ENCODE measurements at places on chromosomes 1 and 21.

- DNase-seq, result no peak
Observed at GRCh38 chr1:198086051-198086745, 70.6 kb upstream of the NEK7 start.

DNA sequence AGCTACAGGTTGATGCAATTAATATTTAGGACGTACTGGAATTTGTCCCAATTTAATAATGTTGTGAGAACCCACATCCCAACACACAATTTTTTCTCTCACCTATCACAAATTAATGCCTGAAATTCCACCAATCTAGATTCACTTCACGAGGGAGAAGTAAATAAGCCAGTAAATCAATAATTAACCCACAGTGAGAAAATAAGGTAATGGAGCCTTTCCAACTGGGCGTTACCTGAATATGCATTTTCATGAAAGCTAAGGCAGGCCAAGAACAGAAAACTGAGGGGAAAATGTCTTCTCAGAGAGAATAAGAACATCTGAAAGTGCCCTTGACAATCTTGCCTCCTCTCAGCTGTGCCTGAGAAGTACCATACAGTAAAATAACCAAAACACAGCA lies 240.8 kb upstream of the NR5A2 start:
- no peak for DNase-seq

DNA sequence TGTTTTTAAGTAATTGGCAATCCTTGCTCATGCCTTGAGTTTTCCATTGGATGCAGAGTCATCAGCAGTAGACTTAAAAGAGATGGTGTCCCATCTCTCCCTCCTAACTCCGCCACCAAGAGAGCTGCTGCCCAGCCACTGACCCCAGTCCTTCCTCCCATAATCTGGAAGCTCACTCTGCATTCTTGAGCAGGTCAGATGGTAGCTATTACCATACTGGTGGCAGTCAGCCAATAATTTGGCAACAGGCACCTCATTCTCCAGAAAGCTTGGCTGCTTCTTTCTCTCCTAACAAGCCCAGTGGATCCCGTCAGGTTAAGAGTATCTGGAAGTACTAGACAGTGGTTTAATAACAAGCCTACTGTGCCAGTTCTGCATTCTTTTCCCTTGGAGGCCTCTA lies 272.1 kb downstream of the ZNF648 start:
- DNase-seq, result no peak

DNA sequence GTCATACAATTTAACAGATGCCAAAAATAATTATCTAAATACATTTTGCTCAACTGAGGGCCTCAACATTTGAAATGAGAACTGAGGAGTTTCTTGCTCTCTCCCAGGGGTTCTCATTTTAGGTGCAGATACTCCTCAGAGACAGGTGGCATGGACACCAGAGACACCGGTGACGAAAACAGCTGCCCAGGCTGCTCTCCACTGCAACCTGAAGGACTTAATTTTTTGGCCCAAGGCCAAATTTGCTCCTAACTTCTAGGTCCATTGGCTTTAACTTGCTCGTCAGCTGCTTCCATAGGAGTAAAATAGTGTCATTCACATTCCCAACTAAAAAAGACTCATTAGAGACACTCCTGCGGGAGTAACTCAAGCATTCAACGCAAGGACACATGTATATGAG lies 87.0 kb downstream of the NRIP1 start:
- no peak for DNase-seq

DNA sequence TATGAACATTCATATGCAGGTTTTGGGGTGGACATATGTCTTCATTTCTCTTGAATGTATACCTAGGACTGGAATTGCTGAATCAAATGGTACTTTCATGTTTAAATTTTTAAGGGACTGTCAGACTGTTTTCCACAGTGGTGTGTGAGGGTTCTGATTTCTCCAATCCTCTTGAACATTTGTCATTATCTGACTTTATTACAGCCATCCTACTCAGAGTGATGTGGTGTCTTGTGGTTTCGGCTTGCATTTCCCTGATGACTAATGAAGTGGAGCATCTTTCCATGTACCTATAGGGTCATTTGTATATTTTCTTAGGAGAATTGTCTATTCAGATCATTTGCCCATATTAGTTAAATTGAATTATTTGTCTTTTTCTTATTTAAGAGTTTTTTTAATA lies 35.4 kb upstream of the ZNF281 start:
- DNase-seq, result no peak

DNA sequence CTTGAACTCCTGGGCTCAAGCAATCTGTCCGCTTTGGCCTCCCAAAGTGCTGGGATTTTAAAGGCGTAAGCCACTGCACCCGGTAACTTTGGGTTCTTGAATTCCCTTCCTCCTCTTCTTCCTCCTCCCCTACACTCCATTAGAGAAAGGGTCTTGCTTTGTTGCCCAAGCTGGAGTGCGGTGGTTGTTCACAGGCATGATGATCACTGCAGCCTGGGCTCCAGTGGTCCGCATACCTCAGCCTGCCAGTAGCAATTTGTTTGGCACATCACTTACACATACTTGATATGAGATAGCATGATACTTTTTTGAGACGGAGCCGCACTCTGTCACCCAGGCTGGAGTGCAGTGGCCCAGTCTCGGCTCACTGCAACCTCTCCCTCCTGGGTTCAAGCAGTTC lies 2.2 kb downstream of the DEGS1 start:
- DNase-seq, result no peak

DNA sequence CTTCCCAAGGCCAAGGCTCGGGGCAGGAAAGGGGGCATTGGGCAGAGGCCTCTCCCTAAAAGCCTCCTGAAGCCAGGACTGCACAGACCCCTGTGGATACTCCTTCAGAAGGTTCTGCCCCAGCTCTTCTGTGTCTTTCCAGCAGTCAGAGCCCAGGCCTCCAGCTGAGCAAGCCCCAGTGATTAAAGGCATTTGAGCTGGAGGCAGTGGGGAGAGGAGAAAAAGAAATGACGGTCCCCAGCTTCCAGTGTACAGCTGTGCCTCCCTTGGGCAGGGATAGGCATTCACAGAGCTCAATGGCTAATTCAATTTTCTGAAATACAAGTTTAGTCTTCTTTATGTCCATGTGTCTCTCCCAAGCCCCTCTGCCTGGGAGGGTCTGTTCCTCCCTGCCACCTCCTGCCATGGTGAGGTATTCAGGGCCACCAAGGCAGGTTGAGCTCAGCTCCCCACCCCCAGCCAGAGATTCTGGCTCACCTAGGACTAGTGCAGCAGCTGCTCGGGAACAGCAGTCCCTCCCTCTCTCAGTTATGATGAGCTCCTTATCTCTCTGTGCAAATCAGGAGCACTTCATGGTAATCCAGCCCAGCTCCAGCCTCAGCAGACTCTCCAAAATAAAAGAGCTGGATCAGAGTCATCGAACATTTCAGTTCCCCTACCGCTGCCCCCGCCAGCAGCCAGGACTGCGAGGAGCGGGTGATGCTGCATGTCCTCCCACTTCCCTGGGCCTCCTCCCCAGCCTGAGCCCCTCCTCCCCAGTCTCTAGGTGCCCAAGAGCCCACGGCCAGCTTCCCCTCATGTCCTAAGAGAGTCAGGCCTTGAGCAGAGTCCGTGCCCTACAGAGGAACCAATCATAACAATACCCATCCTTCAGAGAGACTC lies 208.4 kb upstream of the ZC3H12A start:
- no peak for DNase-seq

DNA sequence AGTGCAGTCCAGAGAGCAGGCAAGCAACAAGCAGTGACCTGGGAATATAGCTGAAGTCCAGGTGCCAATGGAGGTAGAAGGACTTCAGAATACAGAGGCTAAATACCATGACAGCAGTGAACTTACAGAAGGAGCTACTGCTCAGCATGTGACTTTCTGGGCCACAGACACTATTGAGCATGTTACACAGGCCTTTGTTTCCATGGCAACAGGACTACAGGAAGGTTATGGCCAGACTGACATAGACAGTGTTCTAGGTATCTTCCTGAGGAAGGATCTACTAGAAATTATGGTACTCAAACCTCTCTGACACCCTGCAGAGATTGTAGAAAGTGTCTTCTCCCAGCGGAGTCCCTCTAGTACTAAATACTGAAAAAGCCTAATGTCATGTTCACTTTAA lies 11.0 kb downstream of the OR2M5 start:
- no peak for DNase-seq

DNA sequence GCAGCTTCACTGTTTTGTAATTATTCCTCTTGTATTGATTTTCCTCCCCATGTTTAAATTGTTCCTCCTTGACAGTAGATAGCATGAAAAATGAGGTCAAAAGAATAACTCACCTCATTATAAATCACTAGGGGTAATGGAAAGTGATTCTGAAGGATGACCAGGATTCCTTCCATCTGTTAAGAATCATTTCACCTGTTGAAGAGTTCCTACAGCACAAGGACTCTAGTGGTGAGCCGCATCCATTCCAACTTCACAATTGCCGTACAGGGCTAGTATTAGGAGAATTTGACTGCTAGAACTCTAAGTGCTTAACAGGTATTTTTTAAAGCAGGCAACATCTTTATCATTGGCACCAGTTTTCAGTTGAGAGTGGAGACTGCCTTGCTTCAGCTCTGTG lies 13.7 kb downstream of the PPP1R12B start:
- no peak for DNase-seq

DNA sequence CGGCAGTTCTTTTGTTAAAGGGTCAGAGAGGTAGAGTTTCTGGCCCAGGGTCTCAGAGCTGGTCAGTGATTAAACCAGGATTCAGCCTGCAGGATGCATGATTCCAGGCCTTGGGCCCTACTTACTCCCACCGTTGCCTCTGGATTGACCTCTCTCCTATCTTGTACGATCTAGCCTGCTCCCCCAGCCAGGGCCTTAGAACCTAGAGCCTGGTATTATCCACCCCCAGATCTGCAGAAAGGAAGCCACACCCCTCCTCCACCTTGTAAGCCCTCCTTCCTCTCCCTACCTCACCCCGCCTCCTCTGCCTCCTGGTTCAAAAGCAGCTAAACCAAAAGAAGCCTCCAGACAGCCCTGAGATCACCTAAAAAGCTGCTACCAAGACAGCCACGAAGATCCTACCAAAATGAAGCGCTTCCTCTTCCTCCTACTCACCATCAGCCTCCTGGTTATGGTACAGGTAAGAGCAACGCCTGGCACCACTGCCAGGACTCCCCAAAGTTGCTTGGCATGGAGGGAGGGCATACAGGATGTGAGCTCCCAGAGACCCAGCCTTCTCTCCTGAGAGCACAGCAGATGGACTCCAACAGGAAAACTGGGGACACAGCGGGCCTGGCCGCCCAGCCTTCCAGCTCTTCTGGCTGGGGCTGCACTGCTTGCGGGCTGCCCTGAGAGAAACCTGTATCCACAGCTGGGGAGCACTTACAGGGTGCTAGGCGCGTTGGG lies at the start of gene CD52:
CD52 (plus strand) TSS at position 347 of the 726 bp plus-strand sequence; CDS start at position 407, 60 bp downstream.
- DNase-seq, result peak; percentile 67

GRCh38 chr1:31371121-31371959 lies 1.5 kb downstream of the FABP3 start:
- DNase-seq, result no peak

DNA sequence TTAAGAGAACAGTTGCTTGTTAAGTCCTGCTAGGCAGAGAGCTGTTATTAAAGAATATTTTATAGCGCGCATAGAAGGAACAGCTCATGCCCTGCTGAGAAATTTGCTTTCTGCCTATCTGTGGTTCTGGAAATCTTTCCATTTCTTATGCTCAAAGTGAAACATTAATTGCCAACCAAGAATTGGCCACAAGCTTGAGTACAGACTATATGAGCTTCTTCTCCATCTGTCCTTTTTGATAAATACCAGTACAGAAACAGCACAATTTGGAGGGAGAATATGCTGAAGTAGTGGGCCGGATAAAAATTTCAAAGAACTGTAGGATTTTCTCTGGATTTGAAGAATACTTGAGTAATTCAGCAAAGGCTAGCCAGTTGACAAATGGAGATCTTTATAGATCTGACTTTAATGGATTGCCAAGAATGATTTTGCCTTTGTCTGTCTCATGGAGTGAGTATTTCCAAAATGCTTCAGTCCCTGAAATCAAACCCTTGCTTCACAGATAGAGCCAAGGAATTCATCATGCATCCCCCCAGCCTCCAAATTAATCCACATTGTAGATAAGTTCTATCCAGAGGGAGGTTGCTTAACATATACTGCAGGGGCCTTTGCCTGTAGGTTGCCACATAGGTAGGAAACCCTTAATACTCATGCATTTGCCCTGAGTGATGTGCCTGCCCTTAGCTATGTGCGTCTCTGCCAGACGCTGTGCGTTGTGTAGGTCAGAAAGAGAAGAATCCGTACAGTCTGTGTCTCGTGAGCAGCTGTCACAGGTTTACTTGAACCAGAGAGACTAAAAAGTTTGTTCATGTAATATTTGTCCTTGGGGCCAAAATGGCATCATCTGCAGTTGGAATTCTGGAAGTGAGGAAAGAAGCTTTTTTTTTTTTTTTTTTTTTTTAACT lies 44.2 kb downstream of the SMYD2 start:
- DNase-seq, result no peak

- DNase-seq, result no peak
Observed at GRCh38 chr1:36389999-36390398, 4.3 kb upstream of the STK40 start.

DNA sequence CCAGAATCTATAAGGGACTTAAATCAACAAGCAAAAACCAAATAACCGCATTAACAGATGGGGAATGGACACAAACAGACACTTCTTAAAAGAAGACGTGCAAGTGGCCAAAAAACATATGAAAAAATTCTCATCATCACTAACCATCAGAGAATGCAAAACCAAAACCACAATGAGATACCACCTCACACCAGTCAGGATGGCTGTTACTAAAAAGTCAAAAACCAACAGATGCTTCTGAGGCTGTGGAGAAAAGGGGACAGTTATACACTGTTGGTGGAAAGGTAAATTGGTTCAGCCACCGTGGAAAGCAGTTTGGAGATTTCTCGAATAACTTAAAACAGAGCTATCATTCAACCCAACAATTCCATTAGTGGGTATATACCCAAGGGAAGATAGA lies 124.9 kb upstream of the OLIG2 start:
- DNase-seq, result no peak

DNA sequence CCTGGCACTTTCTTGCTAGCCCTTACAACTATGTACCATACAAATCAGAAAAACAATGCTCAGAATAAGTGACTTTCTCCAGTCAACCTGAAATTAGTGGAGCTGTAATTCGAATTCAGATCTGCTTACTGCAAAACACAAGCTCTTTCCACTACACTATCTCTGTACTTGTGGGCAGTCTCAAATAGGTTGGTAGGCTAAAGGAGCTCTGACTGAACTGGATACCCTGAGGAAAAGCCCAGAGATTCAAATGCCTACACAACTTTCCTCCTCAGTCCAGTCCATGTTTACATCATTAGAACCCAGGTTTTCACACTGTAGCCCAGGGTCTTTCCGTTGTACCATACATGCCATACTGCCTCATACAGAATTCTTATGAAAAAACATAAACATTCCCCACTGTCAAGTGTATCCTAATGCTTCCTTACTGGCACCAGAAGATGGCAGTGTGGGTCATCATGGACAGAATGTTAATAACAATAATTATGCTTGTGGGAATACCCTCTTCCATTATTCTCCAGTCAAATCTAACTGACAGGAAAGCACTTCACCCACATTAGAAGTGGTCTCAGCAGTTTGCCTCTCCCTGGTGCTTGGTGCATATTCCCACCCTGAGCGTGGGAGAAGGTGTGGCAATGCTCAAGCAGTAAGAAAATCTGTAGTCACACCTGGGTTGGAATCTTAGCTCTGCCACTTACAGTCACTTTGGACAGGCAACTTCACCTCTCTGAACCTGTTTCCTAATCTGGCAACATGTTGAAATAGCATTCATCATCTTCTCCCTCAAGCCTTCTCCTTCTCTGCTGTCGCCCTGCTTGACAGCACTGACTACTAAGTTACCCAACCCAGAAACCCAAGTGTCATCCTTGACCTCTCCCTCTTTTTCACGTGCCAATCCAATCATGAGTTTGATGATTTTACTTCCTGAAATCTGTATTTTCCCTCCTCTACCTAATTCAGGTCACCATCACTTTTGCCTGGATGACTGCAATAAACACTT lies 14.4 kb upstream of the ZFYVE9 start:
- no peak for DNase-seq

GRCh38 chr1:205665201-205666045 lies 14.9 kb downstream of the SLC45A3 start:
- DNase-seq, result no peak
